ENCODE measurements at places on chromosomes 5 and 9.
A peak's percentile ranks its signal among the peaks of the same experiment; 100 is the strongest.

DNA sequence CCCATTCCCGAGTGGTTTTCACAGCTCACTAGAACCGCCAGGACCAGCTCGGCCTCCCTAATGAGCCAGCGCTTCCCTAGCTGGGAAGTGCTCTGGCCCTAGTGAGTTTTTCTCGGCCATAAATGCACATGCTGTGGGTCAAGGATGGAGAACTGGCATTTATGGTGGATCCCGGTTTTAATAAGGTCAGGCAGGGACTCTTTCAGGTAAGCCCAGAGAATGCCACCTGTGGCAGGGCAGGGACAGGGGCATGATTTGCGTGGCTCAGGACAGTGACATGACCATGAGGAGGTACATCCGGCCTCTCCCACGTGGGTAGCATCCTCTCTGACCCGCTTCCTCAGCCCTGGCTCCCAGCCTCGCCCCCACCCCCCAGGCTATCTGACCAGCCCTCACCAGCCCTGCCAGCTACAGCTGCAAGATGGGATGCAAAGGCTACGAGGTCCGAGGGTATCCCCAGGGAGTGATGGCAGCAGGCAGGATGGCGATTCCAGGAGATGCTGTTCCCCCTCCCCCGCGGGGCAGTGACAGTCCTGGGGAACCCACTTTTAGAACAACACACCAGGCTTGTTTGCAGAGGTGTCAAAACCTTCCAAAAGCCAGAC, 60.3 kb upstream of the ADAMTS2 start:
- no peak for DNase-seq

DNA sequence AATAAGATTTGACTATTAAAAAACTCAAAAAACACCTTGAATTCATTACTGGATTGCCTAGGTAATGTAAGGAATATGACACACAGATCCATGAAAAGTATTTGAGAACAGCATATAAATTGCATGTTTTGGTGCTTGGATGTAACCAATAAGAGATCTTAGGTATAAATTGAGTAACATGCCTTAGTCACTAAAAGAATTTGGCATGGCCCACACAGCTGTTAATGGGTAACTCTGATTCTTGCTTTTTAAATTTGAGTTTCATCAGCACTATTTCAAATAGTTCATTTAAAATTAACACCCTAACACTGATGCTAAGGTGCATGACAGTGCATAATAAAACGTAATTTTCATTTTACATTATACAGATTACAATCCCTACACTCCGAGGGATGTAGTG, 779.3 kb upstream of the WWC1 start:
- no peak for DNase-seq

GRCh38 chr5:159915904-159916840, at the start of gene ADRA1B:
Gene ADRA1B (plus strand): TSS chr5:159916482. CDS start chr5:159916906, 424 bp downstream.
- peak; percentile 82 for DNase-seq

- peak; percentile 63 for DNase-seq
These were observed 2.3 kb upstream of the ZNF782 start for GRCh38 chr9:96856363-96857286.

GRCh38 chr5:72662936-72663335, 153.5 kb upstream of the TNPO1 start:
- DNase-seq: no peak

- DNase-seq: no peak
These were observed 154.6 kb downstream of the FSTL4 start for GRCh38 chr5:133457439-133458355.

GRCh38 chr9:98226957-98227356, 28.5 kb downstream of the TBC1D2 start:
- no peak for DNase-seq

- peak; percentile 26 for DNase-seq
These were observed 433.1 kb downstream of the CHSY3 start for GRCh38 chr5:130337179-130337888.

GRCh38 chr9:91986248-91986647, 36.2 kb upstream of the ROR2 start:
- no peak for DNase-seq

GRCh38 chr9:8864545-8864896, 1064.9 kb upstream of the DMAC1 start:
- DNase-seq: no peak

GRCh38 chr5:134070725-134071613, 43.5 kb upstream of the TCF7 start:
- DNase-seq: no peak

GRCh38 chr5:36876965-36877666, 547 bp downstream of the NIPBL start:
- peak; percentile 73 for DNase-seq

DNA sequence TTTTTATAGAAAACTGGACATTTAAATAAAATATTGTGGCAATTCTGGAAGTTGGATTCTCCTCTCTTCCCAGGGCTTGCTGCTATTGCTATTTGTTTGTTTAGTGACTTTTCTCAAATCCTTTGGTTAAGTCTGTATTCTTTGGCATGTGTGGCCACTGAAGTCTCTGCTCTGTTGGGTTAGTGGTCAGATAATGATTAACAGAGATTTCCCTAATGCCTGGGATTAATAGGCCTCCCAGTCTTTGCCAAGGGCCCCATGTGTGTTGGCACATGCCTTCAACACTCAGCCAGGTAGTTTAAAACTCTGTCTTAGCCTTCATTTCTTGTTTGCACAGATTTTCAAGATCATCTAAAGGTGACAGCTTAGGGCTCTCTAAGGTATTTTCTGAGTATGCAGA, 92.8 kb upstream of the EPB41L4A start:
- peak; percentile 76 for DNase-seq

- no peak for DNase-seq
These were observed 76.4 kb downstream of the TTLL11 start for GRCh38 chr9:122016744-122017143.

- DNase-seq: no peak
These were observed 146.4 kb downstream of the EGFLAM start for GRCh38 chr5:38404667-38405276.
